ENCODE measurements at places on chromosomes 4 and X.
A peak's percentile ranks its signal among the peaks of the same experiment; 100 is the strongest.

- no peak for DNase-seq
These were observed 103.1 kb upstream of the GPRIN3 start for GRCh38 chr4:89410687-89411086.

DNA sequence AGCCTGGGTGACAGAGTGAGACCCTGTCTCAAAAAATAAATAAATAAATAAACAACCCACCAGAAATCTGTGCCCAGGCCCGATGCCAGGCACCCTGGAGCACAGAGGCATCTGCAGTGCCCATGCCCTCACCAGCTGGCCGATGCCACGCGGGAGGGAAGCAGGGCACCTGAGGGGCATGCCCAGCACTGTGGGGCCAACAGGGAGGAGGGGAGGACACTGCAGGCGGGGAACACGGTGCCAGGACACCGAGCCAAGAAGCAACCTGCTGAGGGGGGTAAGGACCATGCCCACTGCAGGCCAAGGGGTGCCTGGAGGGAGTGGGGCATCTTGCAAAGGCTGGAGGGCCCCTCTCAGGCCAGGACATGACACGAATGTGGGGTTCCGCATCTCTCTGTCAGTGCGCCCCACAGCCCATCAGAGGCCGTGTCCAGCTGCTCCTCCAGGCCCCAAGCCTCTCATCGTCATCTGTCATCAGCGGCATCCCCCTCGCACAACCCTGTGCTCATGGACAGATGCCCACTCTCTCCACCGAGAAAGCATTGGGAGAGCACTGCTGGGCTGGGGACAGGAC is 13.3 kb upstream of the DUSP9 start:
- DNase-seq: no peak

DNA sequence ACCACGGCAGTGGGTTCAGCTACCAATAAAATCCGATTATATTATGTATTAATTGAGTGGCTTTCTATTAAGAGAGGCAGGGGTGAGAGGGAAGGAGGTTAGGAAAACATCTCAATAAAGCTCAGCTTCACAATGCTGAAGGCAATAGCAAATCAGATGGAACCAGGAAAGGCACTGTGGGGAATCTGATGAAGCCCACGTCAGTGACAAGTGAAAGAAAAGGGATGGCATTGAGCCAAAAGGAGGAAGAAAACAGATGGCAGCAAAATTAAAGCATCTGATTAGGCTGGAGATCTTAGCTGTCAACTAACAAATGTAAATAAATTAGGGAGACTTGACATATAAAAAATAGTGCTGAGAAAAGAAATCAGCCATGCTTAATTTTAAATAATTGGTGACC is 180.9 kb downstream of the RASL11B start:
- DNase-seq: peak; percentile 33

DNA sequence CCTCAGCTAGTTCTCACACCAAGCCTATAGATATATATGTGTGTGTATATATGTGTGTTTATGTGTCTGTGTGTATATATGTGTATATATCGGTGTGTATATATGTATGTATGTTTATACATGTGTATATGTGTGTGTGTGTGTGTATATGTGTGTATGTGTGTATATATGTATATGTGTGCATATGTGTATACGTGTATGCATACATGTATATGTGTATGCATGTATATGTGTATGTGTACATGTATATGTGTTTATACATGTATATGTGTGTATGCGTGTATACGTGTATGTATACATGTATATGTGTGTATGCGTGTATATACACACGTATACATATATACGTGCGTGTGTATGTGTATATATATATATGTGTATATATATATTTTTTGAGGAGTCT is 18.3 kb downstream of the GTPBP6 start:
- DNase-seq: no peak

DNA sequence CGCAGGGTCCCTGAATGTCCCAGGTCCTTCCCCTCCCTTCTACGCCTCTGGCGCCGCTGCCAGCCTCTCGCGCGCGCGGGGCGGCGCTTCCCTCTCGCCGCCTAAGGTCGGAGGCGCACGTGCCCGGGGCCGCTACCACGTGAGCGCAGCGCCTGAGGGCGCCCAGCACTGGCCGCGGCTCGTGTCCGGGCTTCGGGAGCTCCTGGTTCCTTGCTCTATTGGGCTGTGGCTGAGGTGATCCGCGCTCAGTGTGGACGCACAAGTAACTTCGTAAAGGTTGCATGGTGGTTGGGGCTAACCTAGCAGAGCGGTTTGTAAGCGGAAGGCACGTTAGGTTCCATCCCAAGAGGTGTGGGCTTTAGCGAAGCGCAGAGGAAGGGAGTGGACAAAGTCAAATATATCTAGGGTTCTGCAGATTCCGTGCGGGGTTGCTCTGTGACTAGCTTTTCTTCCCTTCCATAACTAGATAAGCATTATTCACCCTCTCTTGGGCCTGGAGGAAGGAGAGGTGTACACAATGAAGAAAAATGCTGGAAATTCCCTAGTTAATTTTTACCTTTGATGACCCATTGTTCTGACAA is 1.8 kb downstream of the TLL1 start:
- peak; percentile 44 for DNase-seq

Measured in cerebellar nuclear complex (tissue), 1 donor.